ACHN (cell line): ENCODE measurements at places on chromosomes 6 and 20.

- no peak for DNase-seq
Measured at GRCh38 chr6:75101896-75102295, 104.0 kb downstream of the COL12A1 start.

DNA sequence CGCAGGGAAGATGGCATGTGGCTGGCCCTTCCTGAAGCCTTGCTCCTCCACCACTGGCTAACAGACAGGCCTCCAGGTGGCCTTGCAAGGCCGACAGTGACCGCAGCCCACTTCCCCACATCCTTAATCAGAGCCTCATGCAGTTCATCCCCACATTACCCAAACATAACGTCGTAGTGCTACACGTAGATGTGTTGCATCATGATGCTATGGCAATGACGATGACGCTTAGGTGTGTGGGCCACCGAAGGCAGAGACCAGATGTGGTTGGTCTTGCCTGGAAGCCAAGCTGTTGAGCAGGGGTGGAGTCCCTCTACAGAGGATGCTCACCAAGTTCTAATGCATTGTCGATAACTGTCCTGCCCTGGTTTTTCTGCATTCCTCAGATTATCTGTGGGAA lies 5.6 kb downstream of the CD93 start:
- no peak for DNase-seq

DNA sequence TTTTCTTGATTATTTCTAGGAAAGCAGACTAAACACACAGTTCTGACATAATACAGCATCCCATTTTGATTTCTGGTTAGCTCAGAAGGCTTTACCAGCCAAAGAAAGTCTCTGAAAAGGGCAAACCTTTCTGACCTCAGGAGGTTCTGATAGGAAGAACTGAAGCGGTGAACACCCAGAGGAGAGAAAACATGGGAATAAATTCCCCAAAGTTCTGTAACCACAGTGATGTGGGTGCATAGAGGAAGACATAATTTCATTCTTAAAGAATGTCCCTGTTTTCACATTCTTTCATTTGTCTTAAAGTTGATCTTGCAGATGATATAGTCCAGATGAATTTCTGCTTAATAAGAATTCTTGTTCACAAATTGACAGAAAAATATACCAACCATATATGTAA lies 60.3 kb downstream of the RSPO3 start:
- no peak for DNase-seq

DNA sequence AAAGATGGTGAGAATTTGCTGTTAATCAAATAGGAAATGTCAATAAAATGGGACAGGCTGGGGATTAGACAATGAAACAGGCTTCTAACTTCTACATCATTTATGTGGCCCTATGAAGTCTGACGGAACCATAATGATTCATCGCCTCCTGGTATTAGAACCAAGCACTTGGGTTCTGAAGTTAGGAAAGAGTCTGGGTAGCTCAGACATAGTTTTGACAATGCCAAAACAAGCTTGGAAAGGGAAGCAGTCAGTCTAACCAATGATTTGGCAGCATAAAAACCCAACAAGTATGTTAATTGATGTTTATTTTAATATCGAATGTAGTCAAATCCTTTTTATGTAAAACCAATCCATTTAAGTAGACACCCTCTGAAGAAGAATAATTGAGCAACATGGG lies 160.8 kb upstream of the RSPO3 start:
- no peak for DNase-seq
